ENCODE measurements at places on chromosomes 3 and 15.

- DNase-seq, result peak; percentile 13
These were observed 9.3 kb upstream of the VILL start for GRCh38 chr3:37981348-37981664.

DNA sequence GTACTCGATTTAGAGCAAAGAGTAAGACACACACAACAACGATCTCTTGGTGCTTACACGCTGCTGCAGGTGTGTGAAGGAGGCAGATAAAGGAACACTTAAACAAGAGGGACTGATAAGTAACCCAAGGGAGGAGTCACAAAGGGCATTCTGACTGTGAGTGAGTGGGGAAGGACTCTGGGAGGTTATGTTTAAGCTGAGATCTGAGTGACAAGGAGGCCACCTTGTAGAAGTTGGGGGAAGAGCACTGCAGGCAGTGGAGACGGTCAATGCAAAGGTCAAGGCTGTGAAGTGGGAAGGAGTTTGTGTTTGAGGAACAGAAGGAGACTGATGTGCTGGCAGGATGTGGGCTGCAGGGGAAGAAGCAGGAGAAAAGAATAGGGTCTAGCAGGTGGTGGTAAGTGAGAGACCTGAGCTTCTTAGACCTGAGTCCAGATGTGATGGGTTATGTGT lies 63.1 kb downstream of the LPP start:
- DNase-seq, result no peak

GRCh38 chr3:184746131-184747120 lies 34.6 kb upstream of the MAGEF1 start:
- no peak for DNase-seq

DNA sequence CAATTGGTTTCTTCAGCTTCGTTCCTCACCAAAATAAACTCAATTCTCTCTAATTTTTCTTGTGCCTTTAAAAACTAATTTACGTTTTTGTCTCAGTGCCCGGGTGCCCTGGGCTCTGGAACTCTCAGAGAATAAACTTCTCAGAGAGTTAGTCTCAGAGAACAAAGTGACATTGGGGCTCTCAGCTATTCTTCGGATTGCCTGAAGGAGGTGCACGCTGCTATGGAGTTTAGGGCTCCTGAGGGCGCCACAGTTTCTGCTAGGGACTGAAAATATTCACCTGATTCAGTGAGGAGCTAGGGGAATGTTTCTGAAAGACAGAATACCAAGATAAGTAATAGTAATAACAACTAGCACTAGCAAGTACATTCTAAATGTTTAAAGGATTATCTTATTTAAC lies 22.7 kb downstream of the ZIC4 start:
- DNase-seq, result no peak

DNA sequence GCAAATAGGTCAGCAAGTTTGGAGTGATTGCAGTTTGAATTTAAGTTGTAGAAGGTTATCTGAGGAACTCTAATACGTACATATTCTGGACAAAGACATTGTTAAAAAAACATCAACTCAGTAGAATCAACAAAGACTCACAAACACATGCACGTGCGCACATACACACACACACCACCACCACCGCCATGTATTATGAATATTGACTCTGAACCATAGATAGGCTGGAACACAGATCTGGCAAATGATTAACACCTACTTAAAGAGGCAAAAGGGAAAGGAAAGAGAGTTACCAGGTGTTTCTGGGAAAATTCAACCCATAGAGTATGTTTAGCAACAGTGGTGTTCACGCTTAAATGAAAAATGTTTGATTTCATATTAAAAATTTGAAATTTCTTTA lies 334.2 kb upstream of the ALCAM start:
- no peak for DNase-seq

GRCh38 chr3:14133876-14134275 lies 9.0 kb downstream of the TMEM43 start:
- DNase-seq, result no peak

DNA sequence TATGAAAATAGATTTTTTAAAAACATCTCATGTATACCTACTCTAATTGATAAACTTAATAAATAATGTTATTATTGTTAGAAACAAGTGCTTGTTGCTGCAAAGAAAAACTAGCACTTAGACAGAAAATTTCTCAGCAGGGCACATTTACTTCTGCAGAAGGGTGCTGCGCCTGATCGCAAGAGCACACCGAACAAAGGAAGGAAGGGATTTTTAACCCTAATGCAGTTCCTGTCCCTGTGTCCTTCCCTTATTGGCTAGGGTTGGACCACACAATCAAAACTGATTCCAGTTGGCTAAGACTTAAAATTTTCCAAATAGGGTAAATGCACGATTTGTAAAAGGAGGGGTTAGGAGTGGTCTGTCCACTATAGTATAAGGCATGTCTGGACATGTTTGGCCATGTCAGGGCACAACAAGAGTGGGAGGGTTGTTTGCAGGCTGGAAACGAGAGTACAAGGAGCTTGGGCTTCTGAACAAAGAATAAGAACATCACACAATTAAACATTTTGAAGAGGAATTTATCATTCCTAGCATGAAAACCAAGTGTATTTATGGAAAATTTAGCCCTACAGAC lies 4.7 kb downstream of the DTWD1 start:
- no peak for DNase-seq

DNA sequence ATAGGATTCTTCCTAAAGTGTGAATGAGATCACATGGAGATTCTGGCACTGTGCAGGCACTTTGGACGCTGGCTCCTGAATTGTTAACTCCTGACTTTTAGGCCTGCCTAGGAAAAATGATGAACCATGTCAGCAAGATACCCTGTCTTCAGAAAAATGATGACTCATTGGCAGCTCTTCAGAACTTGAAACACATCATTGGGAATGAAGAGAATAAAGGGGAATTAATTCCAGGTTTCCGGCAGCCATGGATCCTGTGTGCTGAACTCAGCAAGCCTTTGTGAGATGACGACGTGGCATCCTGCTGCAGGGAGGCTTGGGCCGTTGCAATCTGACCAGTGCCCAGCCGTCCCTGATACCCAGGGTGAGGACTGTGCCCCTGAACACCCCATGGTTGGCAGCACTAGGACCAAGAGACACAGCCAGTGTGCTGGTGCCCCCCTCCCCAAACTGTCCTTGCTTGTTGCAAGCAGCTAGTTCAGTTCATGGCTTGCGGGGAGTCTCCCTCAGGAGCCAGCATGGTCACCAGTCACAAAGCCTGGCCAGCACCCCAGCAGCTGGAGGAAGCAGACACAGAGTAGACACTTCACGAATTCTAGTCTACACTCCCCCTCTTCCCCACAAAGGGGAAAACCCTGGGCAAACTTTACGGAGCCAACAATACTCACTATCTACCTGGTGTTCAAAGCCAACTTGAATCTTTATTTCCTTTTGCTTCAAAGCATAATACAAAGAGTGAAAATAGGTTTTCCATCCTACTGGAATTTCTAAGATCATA lies 7.8 kb upstream of the LIPC start:
- no peak for DNase-seq

DNA sequence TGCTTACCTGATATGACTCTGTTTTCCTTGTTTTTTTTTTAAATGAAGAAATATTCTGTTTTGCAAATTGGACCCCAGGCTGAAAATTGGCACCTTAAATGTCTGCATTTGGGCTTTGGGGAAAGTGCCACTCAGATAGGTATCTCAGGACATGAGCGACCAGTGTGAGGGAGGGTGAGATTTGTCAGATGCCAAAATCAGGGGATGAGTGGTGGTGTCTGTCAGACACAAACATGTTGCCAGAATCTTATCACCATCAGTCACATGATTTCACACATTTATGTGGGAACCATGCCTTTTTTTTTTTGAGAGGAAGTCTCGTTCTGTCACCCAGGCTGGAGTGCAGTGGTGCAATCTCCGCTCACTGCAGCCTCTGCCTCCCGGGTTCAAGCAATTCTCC lies 75.6 kb upstream of the OSBPL11 start:
- no peak for DNase-seq

GRCh38 chr3:138732456-138732855 lies 102.3 kb downstream of the PIK3CB start:
- no peak for DNase-seq

DNA sequence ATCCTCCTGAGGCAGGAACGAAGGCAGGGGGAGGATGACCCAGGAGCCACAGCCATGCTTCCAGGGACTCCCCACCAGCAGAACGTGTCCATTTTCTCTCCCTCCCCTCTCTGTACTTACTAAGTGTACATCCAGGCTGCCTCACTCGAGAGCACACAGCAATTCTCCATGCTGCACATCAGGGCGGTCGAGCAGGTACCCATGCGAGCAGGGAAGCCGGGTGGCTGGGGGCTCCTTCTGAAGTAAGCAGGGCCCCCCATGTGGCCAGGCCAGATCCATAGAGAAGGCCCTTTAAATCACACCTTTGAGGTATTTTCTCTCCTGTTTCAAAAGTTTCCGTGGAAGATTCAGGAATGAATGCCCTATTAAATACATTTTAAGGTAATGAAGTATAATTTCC lies 41.2 kb upstream of the SLC6A11 start:
- no peak for DNase-seq

- no peak for DNase-seq
These were observed 5.9 kb upstream of the GPR87 start for GRCh38 chr3:151322511-151322910.

- DNase-seq, result no peak
These were observed 19.9 kb upstream of the LRRC2 start for GRCh38 chr3:46585799-46586693.

DNA sequence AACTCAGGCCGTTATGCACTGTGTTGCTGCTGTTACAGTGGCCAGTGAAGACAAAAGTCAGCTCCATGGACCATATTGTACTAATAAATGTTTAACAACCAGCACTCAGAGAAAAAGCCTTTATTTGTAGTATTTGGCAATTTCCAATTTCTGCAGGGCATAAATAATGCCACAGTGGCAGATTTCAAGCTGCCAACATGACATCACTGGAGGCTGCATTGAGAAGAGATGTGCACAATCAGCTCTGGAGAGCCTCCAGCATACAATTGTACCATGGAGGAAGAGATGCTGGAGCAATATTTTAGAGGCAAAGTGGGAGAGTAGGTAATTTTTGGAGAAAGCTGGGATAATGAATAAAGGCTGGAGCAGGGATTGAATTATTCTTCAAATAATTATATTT lies 9.7 kb upstream of the ALCAM start:
- no peak for DNase-seq

DNA sequence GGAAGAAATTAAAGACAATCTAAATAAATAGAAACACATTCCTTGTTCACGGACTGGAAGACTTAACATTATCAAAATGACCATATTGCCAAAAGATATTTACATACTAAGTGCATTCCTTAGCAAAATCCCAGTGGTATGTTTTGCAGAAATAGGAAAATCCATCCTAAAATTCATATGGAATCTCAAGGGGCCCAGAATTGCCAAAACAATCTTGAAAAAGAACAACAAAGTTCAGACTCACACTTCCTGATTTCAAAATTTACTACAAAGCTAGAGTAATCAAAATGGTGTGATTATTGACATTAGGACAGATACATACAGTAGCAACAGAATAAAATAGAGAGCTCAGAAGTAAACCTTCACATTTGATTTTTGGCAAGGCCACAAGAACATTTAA lies 515.5 kb downstream of the OCA2 start:
- no peak for DNase-seq

DNA sequence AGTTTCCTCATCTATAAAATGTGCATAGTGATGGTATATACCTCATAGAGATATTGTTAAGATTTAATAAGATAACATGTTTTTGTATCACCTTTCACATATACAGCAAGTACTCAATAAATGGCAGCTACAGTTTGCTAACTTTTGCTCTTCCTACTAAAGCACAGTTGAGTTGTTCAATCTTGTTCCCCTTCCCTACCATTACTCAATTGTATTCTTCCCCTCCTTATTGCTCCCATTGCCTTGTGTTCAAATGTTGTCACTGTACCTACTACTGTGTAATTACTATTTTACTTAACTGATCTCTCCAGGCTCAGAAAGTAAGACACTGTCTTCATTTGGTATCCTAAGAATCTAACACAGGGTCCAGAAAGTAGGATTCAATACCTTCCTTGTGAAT lies 5.5 kb downstream of the CD47 start:
- DNase-seq, result no peak

DNA sequence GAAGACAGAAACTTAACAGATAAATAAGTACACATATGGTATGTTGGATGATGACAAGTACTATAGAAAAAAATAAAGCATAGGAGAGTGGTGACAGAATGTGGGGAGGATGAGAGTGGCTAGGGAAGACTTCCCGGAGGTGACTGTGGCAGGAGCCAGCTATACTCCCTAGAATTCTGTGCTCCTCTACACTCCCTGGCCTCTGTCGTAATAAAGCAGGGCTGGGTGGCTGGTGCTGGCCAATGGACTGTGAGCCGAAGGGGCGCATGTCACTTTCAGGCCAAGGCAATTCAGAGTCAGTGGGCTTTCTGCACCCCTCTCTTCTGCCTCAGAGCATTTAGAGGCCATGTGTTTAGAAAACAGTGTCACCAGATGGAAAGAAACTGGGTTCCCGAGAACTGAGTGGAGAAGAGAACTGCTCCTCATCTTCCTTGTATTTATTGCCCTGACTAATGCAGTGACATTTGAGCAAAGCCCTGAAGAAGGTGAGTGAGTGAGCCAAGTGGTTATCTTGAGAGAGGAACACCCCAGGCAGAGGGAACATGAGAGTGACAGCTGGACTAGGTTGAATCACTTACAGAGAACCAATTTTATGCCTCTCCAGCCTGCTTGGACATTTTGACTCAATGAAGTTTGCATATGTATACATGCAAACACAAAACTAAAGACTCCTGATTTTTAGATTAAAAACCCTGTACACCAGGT lies 5.2 kb upstream of the VPS8 start:
- no peak for DNase-seq

DNA sequence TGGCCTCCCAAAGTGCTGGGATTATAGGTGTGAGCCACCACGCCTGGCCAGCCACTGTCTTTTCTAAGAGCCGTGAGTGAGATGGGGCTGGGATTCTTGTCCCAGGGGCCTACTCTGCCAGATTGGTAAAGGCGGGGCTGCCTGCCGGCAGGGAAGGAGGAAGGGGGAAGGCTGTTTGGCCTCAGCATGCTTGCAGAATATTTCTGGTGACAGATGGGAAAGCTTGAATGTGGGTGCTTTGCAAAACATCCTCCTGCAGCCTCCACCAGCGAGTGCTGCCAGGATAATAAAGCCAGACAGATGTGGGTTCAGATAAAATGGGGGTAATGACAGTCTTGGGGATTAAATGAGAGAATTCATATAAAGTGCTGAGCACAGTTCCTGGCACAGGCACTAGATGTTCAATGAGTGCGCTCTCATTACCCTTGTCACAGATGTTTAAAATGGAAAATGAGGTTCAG lies 19.8 kb upstream of the ACOX2 start:
- no peak for DNase-seq

DNA sequence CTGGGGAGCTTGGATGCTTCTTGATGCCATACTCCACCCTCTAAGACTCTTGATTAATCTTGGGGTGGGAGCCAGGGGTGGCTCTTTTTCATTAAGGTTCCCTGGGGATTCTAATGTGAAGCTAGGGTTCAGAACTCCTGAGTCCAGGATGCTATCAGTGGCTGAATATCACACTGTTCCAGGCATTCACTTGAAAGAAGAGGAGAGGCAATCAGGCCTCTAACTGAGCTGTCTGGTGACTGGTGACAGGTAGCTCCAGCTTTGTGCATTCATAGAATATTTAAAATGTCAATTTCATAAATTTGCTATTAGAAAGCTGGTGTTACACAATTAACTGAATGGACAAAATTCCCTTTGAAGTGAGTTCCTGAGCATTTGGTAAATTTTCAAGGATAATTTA lies 139.0 kb downstream of the CHDH start:
- no peak for DNase-seq
